ENCODE measurements at places on chromosomes 3 and 15.

DNA sequence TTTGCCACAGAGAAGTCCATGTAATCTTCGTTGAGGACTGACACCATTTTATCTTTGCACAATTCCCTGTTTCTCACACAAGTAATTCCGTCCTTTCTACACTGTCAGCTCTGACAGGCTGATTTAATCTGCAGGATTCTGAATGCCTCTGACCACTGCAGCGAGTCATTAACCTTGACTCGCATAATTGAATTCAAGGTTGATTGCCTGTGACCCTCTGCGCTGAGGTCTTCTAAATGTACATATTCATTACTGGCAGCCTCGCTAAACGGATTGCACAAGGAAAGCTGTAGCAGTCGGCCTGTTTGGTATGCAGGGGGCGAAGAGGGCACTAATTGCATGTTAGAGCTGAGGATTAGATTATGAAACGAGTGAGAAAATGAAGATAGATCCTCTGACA, 147.8 kb downstream of the SHOX2 start:
- DNase-seq: no peak

DNA sequence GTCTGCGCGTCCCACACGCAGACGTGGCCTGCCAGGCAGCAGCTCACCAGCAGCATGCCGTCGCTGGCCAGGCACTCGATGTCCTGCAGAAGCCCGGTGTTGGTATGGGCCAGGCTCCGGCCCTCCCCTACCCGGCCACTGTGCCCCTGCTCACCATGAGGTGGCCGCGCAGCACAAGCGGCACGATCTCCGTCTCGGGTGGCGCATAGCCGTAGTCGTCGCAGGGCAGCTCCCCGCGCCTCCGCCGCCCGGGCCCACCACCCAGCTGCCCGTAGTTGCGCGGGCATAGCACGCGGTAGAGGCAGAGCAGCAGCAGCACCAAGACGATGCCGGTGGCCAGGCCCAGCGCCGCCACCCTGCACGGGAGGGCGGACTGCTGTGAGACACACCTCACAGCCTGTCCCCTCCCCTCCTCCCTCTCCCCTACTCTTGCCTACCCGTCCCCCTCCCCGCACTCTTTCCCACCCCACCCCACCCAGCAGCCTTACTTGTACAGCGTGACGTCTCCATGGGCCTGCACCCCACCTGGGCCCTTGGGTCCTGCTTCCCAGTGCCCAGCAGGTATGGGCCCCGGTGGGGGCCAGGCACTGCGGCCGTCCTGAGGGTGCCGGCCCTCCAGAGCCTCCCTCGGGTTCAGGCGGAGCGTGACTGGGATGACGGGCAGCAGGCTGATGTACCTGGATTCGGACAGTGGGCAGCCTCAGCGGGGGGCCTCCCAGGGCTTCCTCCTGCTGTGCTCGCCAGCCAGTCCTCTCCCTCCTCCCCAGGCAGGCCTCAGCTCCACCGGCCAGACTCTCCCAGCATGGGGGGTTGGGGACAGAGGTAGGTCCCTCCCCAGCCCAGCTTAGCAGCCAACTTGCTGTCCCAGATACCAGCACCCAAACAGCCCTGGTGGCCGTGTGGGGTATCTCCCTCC, 37.6 kb downstream of the PTPN23 start:
- no peak for DNase-seq

DNA sequence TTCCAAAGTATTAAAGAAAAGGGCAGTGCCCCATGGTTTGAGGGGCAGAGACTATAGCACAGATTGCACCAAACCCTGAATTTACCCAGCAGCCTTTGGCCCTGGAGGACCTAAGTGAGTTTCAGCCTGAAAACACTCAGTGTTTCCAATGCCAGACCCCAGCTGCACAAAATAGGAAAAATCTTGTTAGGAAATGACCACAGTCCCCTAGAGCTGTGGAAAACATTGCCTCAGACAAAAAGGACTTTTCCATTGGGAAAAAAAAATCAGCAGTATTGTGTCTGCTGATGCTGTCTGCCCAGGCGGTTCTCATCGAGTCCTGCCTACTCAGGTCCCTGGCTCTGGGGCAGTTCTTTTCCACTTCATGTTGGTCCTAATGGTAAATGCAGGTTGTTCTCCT, 121.7 kb upstream of the DLG1 start:
- DNase-seq: no peak

GRCh38 chr15:61564785-61565184, 335.7 kb upstream of the RORA start:
- no peak for DNase-seq

DNA sequence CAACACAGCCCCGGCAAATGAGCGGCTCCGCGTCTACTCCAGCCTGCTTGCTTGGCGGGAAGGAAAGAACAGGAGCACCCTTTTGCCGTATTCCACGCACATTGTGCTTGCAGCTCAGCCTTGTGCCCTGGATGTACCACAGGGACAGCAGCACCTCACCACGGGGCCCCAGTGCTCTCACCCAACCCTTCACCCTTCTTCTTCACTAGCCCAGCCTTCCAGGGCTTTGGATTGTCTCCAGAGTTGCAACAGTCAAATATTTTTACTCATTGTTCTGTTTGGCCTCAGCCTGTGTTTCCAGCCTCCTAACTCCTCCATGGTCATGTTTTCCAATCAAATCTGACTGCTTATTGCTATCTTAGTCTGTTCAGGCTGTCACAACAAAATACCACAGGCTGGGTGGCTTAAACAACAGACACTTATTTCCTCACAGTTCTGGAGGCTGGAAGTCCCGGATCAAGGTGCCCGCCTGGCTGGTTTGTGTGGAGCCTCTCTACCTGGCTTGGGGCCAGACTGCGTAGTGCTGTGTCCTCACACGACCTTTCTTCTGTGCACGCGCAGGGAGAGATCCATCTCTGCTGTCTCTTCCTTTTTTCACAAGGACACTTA, 79.2 kb upstream of the ABHD17C start:
- DNase-seq: no peak

GRCh38 chr15:67136802-67137201, 71.4 kb downstream of the SMAD3 start:
- DNase-seq: no peak

GRCh38 chr15:51575775-51576174, 46.8 kb downstream of the DMXL2 start:
- no peak for DNase-seq

All from AML-193 (cell line).